ENCODE measurements at places on chromosomes 1 and 21.

GRCh38 chr1:31648641-31649357, 4.1 kb upstream of the PEF1 start:
- no peak for DNase-seq

DNA sequence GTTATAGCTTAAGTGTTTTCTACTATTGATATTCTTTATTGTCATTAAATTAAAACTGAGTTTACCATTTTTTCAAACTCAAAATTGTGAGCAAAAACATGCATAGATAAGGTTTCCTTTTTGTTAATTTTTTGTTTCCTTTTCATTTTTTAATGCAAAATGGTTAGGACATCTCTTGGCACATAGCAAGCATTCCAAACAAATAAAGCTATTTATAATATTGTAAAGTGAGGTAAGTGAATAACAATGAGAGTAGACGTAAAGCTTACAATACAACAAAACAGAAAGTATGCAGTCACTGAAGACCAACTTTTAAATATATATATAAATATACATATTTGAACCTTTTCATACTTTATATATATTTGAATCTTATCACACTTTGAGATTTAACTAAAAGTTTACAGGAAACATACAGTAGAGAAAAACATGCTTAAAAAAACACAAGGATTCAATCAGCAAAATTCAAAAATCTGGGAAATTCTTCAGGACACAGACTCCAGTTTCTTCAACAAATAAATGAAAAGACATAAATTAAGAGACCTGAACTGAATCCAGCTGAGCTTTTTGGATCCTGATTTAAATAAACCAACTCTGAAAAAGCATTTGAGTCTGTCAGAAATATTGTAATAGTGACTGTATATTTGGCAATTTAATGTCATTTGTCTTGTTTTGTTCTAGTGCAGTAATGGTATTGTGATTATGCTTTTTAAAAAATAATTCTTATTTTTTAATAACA, 67.5 kb upstream of the SAMSN1 start:
- no peak for DNase-seq

GRCh38 chr21:24046829-24047443, 1560.3 kb downstream of the MRPL39 start:
- DNase-seq: no peak

DNA sequence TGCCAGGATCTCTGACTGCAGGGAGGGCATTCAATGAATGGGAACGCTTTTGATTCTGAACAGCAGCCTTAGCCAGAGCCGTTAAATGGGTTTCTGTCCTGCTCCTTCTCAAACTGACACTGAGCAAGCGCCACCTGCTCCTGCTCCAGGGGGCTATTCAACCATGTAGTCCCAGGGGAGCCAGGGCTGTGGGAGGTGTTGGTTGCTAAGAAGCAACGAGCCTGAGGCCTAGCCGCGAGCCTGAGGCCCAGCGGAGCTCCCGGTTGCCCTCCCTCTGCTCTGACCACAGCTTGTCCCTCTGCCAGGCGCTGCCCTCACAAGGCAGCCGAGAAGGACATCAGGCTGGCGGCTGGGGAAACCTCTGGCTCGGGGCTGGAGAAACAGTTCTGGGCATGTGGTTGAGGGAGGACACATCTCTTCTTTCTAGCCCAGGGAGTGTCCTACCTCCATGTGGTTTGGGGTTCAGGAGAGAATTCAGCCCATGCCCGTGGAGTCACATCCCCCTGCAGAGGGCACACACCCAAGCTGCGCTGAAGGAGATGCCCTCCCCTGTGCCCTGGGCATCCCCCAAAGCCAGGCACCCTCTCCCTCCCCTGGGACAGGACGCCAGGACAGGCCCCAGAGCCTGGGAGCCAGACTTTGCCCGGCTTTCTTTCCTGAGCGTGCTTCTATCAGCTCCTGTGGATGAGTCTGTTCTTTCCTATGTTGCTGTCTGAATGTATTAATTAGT, 18.0 kb downstream of the PCP4 start:
- no peak for DNase-seq

DNA sequence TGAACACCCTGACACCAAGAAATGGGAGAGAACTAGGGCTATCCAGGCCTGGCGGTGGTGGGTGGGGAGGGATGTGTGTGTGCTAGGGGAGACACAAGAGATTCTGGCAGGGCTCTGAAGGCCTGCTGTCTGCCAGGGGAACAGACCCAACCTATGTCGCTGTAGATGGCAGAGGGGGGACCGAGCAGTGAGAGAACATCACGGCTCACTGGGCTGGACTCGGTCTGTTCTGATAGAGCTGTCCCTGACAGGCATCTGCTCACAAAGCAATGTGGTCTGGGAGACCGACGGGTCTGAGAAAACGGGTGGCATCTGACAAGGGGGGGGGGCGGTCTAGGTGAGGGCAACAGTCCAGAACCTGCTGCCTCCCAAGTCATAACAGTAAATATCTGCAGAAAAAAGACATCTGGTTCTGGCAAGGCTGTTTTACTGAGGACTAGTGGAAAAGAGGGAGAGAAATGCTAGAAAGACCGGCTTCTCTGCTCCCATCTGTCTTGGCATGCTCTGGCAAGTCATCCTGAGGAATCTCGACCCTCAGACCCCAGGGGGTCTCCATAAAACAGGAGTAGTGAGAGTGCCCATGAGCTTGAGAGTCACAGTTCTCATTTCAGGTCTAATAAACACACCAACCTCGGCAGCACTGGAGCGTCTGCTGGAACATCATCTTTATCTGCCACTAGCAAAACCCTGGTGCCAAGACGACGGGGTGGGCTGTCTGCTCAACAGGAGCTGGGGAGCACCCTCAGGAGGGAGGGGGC, 36.5 kb downstream of the SLC66A1 start:
- no peak for DNase-seq

GRCh38 chr1:79457562-79458224, 451.2 kb upstream of the ADGRL4 start:
- no peak for DNase-seq

DNA sequence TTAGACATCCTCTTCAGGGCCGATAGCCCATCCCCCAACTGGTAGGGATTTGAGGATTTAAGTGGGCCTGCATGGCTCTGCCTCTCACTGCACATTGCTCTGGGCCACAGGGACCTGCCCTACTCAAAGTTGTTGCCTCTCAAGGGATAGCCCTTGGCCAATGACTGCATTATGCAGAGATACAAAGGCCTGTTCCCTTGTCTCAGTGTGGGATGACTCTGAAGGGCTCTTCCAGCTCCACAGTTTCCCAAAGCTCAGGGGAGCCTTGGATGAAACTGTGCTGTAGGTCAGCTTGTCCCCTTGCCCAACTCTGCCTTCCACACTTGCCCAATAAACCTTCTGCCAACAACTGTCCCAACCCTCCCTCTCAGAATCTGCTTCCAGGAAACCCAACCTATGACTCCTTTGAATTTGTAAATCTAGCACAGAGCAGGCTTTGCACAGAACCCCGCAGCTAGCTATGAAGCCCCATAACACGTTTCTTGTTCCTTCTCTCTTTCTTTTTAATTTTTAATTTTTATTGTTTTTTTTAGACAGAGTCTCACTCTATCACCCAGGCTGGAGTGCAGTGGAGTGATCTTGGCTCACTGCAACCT, 42.5 kb downstream of the SLC9C2 start:
- no peak for DNase-seq

- DNase-seq: no peak
These were observed 62.5 kb downstream of the OSBPL9 start for GRCh38 chr1:51679435-51679834.

- DNase-seq: no peak
These were observed 65.6 kb upstream of the USP24 start for GRCh38 chr1:55280731-55281130.

GRCh38 chr1:51576923-51577322, 40.0 kb upstream of the OSBPL9 start:
- no peak for DNase-seq

- DNase-seq: no peak
These were observed 40.2 kb upstream of the ST6GALNAC5 start for GRCh38 chr1:76827066-76827465.

GRCh38 chr21:42619166-42619565, 34.3 kb upstream of the PDE9A start:
- no peak for DNase-seq

- DNase-seq: no peak
These were observed 2.4 kb downstream of the ITLN1 start for GRCh38 chr1:160882582-160882981.

DNA sequence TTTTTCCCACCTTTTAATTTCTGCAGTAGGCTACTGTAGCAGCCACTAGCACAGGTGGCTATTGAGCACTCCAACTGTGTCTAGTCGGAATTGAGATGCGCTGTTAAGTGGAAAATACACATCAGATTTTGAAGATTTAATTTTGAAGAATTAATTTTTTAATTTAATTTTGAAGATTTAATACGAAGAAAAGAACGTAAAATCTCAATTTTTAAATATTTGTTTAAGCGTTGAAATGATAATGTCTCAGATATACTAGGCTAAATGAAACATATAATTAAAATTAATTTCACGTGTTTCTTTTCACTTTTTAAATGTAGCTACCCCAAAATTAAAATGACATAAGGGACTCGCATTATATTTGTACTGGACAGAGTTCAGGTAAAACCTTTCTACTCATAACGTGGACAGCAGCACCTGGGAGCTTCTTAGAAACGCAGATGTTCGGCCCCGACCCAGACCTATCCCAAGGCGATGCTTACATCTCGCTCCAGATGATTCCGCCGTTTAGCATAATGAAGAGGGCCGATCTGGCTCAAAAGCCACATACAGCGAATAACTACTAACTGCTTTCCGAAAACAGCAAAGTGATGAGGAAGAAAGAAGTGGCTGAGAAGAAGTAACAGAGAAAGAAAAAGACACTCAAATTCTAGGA, 717 bp downstream of the CRYZL1 start:
- no peak for DNase-seq

DNA sequence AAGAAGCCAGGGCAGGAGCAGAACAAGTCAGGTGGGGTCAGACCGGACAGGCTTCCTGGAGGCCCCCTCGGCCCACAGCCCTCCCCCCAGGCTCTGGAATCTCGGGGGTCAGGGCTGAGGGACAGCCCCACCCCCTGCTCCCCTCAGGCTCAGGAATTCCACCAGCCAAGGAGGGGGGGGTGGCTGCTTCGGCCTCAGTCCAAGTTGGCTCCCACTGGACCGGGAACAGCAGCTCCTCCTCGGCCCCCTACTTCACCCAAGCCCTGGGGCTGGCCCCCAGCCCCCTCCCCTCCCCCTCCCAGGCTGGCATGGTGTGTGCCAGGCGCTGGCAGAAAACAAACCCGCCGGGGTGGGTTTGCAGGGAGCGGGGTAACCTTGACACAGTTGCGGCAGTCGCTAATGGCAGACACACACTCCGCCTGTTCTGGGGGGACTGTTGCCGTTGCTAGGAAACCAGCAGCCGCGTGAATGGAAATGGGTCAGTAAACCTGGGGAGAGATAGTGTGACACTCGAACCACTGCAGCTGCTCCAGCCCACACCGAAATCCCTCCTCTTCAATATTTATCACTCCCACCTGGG, 32.4 kb downstream of the AHDC1 start:
- no peak for DNase-seq

DNA sequence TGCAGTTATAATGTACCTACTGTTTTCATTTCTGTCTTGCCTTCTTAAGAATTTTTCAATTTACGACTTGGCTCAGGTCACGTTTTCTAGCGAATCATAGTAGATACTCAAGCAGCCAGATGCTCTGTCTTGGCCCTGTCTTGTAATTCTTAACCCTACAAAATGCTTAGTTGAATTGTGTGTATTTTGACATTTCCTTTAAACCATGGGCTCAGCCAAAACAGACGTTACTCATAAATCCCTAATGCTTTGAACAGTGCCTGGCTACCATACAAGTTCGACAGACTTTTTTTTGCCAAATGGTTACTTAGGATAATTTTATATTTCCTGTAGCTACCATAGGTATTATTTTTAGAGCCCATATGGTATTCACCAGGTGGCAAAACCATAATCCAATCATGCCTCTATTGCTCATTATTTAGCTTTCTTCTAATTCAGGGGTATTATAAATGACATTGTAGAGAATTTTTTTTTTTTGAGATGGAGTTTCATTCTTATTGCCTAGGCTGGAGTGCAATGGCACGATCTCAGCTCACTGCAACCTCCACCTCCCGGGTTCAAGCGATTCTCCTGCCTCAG, 54.3 kb downstream of the KCNK1 start:
- no peak for DNase-seq

DNA sequence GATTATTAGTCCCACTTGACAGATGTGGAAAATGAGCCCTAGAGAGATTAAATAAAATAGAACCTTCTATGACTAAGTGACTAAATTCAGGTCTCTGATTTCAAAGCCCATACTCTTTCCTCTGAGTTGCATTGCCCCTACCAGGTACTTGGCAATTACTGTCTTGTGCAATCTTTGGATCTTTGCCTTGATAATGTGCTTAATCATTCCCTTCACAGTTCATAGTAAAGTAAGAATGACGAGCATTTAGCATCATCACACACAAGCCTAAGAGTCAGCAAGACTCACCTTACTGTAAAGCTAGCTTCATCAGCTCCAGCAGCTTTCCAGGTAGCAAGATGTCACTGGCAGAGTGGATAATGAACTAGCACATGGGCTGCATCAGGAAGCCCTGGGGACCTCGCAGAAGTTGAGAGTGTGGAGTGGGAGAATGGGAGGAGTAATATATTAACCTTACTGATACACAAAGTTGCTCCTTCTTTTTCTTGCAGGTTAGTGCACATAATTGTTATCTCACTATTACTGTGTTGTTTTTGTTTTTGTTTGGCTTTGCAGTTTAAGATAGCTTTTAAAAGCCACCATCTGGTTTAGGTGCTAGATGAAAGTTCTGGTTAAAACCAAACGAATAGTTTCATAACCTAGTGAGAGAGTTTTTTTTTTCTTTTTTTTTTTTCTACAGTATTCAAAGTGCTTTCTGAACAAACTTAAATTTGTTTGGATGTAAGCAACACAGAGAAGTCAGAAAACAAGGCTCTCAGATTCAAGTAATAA, 71.8 kb downstream of the PBX1 start:
- no peak for DNase-seq
